NCI-H187 treated with DMSO at 0.1 percent for 48 hours (cell line): ENCODE measurements at places on chromosomes 13 and 19.

DNA sequence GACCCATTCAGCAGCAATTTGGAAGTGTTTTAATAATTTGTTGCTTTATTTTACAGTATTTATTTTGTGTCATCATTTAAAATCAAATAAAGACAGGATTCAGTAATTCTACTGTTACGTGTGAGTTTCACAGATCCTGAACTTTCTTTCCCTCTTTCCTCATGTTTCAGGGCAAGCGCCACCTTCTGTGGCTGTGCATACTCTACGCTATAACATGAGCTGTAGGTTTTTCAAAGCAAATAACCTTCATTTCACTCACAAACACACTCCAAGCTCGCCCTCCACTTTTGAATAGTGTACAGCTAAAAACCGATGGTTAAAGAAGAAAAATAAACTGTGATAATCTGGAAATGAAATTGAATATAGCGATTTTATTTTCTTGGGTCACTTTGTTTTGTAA is 753.3 kb downstream of the OLFM4 start:
- no peak for DNase-seq

GRCh38 chr19:7916103-7916954 is 1.7 kb downstream of the TGFBR3L start:
- DNase-seq = no peak

GRCh38 chr19:49423071-49423984 is at the start of gene PTH2:
Gene PTH2 (minus strand): TSS chr19:49423441. CDS start chr19:49423339, 102 bp downstream.
- DNase-seq = no peak

- DNase-seq = no peak
These were observed 1.4 kb upstream of the PAN3 start for GRCh38 chr13:28136916-28137315.

DNA sequence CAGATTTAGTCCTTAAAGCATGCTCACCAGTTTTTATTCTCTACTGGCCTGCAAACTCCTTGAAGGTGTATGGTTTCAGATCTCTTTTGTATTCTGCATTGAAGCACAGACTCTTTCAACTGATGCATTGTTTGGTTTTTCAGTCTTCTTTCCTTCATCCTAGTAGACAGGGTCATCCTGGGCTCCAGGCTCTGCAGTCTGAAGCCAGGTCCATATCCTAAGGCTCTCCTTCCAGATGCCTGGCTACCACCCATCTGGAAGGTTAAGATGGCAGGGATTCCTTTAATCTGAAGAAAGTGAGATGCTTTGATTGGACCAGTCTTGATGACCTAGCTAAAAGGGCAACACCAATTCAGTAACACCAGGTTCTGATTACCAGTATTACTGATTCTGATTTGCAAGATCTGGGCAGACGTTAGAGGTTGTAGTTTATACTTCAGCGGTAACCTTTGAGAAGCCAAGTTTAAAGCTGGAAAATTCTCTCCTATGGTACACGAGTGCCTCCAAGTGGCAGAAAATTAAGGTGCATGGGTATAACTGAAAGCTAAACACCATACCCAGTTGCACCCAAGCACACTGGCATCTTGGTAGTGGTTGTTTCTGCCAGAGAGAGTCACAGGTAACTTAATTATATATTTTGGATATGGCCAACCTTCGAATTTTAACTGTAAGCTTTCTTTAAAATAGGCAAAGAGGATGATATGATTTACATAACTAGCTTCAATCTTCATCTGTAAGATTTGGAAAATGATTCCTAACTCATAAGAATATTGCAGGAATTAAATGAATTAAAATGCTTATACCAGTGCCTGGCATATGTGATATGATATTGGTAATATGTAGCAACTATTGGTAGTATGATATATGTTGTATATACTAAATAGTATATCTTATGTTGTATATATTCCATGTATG is 1651.9 kb upstream of the MIR17HG start:
- peak; percentile 26 for DNase-seq

DNA sequence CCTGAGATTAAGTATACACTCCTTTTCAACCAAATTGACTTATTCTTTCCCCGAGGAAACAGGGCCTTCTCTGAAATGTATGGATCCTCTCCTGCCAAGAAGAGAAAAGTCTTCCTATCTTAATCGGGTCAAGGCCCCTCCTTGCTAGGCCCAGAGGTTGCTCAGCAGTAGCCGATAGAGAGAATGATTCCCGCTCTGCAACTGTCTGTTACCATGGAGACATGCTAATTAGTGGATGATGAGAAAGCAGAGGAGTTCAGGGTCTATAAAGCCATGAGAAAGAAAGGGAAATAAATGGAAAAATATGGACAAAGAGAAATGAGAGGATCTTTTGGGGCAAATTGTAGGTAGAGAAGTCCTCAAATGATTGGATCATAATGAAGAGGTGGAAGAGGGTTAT is 103.5 kb downstream of the POU4F1 start:
- no peak for DNase-seq

GRCh38 chr13:72559716-72560115 is 167.7 kb downstream of the MZT1 start:
- no peak for DNase-seq

DNA sequence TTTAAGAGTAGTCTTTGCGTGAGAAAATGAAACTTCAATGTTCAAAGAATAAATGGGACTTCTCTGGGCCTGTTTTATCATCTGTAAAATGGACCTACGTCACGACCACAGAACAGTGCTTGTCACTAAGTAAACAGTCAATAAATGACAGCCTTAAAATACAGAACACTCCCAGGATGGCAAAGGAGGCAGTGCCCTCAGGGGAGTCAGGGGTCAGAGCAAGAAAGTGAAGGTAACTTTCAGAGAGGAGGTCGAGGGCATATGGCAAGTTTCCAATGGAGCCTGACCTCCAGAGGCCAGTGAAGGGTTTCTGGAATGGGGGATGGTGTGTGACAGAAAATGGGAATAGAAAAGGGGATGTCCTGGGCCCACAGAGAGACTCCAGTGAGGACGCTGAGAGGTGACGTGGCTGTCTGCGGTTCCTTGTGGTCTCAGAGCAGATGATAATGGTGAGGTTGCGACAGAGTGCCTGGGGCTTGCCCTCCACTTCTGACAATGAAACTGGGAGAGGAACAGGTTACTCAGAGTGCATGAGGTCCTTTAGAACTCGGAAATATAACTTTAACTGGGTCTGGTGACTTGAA is 91.8 kb downstream of the UBL3 start:
- no peak for DNase-seq

DNA sequence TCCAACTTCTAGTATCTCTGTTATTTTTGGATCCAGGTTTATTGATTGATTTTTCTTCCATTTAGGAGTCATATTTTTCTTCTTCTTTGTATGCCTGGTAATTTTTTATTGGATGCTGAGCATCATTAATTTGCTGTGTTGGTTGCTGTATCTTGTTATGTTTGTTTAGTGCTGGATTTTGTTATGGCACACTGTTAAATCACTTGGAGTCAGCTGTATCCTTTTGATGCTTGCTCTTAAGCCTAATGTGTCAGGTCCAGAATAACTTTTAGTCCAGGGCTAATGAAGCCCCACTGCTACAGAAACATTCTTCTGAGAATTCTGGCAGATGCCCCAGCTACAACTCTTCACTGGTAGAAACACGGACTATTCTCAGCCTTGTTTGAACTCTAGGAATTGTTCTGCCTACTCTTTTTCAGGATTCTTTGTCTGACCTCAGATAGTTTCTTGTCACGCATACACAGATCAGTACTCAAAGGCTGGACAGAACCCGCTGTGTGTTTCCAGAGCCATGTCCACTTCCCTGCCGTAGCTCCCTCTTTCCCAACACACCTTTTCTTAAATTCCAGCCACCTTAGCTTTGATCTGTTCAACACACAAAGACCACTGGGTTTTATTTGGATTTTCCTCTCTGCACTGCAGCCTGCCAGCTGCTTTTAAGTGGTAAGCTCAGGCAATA is 137.1 kb upstream of the WASF3 start:
- no peak for DNase-seq

GRCh38 chr19:18418029-18418482 is 1.1 kb upstream of the SSBP4 start:
- no peak for DNase-seq

GRCh38 chr19:49851456-49852259 is 699 bp downstream of the PTOV1 start:
- no peak for DNase-seq

GRCh38 chr13:113975416-113975815 is 1.5 kb upstream of the C13orf46 start:
- DNase-seq = no peak

DNA sequence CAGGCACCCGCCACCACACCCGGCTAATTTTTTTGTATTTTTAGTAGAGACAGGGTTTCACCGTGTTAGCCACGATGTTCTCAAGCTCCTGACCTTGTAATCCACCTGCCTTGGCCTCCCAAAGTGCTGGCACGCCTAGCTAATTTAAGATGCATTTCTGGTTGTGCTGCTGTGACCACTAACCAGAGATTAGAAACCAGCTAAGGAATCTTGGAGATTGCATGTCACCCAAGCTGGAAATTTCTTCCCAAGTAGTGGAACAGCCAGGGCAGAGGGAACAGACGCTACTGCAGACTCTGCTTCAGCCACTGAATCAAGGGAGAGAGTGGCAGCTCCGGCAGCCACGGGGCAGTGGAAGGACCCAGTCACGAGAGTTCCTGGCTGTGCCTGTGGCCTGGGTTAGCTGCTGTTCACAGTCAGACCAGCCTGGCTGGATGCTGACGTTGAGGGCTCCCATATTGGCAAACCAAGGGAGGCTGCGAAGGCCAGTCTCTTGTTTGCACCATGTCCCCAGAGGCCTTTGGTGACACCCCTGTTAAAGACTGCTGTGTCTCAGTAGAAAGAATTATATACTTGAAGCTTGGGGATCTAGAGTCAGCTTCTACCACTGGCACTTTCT is 7.9 kb downstream of the TPM4 start:
- no peak for DNase-seq

- no peak for DNase-seq
These were observed 13.2 kb upstream of the CAMSAP3 start for GRCh38 chr19:7582446-7582845.
